H54 (cell line): ENCODE measurements at places on chromosomes 5 and 9.
A peak's percentile ranks its signal among the peaks of the same experiment; 100 is the strongest.

DNA sequence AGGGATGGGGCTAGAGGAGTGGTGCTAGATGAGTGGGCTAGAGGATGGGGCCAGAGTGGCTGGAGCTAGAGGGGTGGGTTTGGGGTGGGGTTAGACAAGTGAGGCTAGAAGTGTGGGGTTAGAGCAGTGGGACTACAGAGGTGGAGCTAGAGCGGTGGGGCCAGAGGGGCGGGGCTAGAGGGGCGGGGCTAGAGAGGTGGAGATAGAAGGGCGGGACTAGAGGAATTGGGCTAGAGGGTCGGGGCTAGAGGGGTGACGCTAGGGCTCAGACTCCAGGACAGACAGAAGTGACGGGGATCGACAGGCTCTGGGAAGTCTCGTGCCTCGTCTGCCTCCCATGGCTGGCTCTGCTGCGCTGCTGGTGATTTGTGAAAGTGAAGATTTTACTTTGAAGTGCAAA is 31.0 kb upstream of the TENT4A start:
- no peak for DNase-seq

DNA sequence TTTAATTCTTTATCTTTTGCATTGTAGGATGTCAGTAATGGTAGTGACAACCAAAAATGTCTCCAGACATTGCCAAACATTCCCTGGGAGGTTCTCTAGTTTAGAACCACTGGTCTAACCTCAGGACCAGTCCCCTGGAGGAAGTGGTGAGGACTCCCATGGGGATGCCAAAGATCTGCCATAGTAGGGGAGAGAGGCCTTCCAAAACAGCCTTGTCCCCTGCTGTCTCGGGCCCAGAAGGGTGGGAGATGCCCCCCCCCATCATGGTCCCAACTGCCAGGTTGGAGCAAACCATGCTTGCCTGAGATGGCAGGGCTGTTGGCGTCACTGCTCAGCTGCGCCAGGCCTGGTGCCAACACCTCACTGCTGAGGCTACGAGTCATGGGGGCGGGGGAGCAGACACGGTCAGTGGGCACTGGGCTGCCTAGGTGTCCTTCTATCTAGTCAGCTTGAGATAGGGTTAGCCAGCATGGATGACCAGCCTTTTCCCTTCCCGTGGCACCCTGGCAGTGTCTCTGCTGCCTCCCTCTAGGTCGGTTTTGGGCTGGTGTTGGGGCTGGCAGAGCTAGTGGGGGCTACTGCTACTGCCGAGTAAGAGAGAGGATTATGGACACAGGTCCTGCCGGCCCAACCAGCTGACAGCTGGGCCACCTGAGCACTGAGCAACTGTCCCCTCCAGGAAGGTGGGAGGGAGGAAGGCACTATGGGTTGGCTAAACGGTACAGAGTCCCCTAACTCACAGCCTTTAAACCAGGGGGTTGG is 8.3 kb upstream of the CXXC5 start:
- no peak for DNase-seq

GRCh38 chr9:107782381-107782780 is 292.8 kb upstream of the KLF4 start:
- no peak for DNase-seq

DNA sequence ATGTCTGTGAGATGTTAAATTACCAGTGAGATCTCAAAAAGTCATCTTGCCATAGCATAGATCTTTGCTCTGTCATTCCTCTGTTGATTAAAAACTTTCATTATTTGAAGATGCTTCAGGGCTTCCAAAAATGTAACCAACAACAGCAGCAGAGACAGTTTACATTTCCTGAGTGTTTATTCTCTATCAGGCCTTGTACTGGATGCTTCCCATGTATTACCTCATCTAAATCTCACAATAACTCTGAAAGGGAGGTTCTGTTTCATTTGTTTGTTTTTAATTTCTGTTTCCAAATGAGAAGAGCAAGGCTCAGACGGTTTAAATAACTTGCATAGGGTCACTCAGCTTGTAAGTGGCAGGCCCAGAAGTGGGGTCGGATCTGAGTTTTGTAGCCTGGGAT is 45.2 kb downstream of the MRRF start:
- no peak for DNase-seq

DNA sequence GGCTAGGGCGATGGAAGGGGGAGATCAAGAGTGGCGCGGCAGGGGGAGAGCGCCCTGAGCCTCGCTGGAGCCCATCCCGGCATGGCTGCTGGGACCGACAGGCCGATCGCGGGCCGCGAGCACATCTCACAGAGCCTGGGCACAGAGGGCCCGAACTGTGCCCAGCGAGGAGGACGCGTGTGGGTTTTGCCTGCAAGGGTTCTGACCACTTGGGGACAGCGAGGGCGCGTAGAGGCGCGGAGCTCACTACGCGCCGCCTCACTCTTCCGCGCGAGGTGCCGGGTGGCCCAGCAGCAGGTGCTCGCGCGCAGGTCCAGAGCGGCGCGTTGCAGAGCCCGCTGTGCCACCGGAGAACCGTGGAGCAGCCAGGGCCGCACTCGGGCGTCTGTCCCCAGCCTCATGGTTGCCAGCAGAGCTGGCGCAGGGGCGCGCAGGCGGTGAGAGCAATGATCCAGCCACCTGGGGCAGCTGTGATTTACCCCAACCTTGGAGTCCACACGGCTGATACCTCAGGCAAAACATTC is 16.3 kb upstream of the PITX1 start:
- DNase-seq = no peak

GRCh38 chr5:113331209-113331551 is 103.6 kb downstream of the TSSK1B start:
- DNase-seq = peak; percentile 42

DNA sequence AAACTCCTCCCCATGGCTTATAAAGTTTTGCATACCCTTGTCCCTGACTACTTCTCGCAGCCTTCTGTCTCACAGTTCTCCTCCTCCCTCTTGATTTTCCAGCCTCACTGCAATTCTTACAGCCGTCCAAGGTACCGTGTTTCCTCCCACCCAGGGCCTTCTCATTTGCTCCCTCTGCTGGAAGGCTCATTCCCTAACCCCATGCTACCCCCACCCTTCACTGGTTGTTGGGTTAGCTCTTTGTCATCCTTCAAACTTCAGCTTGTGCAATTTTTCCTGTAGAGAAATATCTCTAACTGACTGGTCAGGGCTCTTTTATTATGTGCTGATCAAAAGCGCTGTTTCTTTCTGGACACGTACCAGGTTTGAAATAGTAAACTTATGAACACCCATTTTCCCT is 329.2 kb downstream of the EBF1 start:
- DNase-seq = no peak

DNA sequence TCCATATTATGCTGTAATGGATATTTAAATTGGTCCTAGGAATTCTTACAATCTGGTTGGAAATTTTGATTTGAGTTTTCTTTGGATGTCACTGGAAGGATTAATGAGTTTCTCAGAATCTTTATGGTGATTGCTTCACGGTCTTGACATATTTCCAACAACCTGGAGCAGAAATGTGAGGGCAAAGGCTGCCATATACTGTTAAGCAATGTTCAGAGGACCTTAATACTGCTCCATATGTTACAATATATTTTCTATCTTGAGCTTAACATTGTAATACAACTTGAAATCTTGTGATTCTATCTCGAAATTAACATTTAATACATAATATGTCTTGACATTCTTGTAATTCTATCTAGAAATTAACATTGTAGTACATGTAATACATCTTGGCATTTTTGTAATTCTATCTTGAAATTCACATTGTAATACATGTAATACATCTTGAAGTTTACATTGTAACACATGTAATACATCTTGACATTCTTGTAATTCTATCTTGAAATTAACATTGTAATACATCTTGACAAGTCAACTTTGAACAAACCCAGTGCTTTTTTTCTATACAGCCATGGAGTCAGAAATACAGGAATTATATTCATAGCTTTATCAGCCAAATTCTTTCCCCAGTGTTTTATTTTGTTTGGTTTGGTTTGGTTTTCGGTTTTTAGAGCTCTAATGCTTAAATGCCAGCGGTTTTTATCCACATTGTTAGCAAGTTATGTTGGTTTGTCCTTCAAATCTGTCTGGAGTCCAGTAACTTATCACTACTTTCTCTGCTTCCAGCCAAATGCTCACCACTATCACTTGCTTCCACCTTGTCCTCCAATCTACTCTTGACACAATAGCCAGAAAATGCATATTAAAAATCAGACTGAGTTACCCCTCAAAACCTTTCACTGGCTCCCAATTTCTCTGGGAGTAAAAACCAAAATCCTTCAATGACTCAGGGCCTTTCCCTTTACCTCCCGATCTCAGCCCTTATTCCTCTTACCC is 3.0 kb upstream of the TUT7 start:
- DNase-seq = no peak

GRCh38 chr5:133205649-133206048 is 153.8 kb downstream of the HSPA4 start:
- DNase-seq = no peak

DNA sequence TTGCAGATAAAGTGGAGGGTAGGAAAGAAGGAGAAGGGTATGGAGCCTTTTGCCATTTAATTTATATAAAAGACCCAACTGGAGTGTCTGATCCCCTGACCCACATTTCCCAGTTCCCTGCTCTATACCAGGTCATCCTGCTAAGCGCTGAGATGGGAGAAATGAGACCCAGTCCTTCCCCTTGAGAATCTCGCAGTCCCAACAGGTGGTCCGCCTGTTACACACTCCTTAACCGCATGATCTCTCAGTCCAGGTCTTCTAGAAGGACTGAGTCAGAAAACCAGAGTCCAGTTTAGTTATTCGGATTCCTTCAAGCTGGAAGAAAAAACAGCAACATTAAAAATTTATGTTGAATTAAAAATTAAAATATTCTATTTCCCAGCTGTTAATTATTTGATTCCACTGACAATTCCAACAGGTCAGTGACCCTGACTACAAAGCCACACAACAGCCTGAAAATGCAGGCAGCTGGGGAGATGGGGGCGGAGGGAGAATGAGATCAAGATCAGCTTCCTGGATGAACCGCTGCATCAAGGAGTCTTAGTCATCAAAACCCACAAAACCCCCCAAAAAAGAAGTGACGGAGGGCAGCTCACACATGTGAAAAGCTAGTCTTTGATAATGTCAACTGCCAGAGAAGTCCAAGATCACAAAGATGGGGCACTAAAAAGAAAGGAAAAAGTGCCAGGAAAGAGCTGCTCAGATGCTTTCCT is 44.0 kb downstream of the GGTA1 start:
- DNase-seq = no peak
